Muscle of arm (tissue), 14 donors: ENCODE measurements at places on chromosomes 16 and 17. TPM values are rescaled to one million over a fixed set of nuclear protein-coding genes. Genes with fewer than 3 reads are reported as not detected.
A peak's percentile ranks its signal among the peaks of the same experiment; 100 is the strongest.

DNA sequence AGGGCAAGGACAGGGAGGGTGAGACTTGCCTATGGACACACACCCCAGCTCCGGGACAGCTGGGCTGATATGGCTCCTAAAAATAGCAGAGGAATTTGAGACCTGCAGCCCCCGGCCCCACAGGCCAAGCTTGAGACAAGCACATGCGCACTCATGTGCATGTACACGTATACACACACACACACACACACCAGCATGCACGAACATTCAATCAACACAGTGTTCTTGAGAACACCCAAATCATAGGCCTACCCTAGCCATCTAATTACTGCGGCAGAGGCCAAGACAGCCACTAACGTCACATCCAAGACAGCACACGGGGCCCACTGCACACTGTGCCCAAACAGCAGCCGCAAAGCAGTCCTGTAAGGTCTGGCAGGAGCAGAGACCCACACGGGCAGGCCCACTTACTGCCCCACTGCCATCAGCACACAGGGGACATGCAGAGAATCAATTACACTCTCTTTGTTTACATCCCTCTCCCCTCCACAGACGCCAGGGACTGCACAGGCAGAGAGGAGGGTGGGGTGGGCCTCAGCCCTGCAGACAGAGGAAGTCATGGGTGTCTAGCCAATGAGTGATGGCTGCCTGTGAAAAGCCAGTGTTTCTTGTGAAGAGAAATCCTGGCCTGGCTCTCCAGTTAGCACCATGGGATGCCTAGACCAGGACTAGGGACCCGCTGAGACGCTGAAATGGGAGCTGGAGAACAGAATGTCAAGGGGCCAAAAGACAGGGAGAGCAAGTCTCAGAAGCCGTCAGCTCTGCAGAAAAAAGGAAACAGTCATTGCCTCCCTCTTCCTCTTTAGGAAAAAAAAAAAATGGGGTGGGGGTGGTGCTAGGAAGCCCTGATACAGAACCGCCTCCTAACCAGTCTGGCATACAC lies 39.3 kb downstream of the MYO18A start:
- peak; percentile 71 for DNase-seq

- no peak for DNase-seq
These were observed 546.1 kb downstream of the MAF start for GRCh38 chr16:79054211-79054984.

Gene RPL19
- not detected for polyA plus RNA-seq

DNA sequence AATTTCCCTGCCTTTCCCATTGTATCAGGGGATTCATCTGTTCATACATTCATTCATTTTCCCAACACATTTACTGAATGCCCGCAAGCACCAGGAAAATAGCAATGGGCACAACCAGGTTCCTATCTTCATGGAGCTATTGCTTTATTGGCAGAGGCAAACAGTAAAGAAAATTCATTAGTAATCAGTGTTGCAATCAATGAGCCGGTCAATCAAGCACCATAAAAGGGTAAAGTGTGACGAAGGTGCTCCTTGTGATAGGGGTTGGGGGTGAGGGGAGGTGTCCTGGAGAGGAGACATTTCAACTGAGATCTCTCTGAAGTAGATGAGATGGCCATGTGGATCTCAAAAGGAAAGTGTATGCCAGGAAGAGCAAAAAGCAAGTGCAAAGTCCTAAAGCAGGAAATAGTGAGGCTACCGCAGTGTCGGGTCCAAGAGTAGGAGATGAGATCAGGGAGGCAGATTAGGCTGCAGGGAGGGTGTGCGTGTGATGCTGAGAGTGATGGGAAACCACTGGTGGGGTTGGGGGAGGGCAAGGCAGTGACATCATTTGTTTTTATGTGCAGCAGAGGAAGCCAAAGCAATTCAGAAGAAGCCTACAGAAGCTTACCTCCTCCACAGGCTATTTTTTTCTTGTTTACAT lies 28.4 kb downstream of the CDH13 start:
- DNase-seq, result no peak

Gene AIPL1
- polyA plus RNA-seq, result not detected

Gene CLEC19A
- 0.11 TPM for polyA plus RNA-seq

- no peak for DNase-seq
These were observed 18.9 kb upstream of the HYDIN start for GRCh38 chr16:71249399-71249798.

- DNase-seq, result no peak
These were observed 12.8 kb upstream of the ZNF23 start for GRCh38 chr16:71474864-71475263.

DNA sequence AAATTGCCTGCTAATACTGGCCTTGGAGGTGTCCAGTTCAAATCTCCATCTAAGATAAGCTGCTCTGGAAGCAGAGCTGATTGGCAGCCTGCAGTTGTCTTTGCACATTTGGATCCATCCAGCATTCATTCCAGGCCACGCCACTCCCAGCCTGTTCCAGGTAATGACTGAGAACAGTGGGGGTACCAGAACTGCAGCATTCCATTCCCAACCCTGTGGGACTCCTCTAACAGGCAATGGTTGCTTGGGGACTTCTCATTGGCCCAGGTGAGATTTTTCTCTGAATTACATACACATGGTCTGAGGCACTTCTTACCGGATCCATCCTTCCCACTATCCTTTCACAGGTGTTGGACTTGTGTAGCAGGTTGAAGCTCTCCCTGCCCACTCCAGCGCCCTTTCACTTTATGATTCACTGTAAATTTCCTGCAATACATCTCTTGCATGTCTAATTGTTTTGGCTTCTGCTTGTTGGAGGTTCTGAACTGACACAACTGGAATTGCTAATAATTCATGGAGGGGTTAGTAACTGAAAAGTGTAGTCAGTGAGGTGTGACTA lies 206.1 kb upstream of the ZFHX3 start:
- no peak for DNase-seq

DNA sequence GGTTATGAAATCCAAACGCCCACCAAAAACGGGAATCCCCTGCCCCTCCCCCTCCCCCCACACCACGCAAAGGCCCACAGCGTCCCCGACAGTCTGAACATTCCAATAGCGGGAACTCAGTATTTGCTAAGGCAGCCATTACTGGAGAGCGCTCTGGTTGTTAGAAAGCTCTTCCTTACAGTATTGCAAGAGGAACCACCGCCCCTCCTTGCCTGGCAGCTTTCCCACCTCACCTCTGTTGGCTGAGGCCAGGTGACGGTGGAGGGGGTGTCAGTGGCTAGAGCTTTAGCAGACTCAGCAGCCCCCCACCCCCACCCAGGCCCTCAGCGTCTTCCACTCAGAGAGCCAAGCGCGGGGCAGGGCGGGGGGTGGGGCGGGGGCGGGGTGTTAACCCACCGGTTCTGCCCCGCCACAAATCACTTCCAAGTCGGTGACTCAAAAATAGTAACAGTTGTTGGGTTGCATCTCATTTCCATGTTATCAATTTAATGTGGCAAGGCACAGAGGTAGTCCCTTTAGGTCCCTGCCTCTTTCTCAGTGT lies 2.2 kb upstream of the PLEKHH3 start:
- peak; percentile 38 for DNase-seq

GRCh38 chr17:39719563-39720355 lies 10.6 kb downstream of the MIEN1 start:
- DNase-seq, result no peak

Gene SOX9
- polyA plus RNA-seq, result 8.6 TPM

- no peak for DNase-seq
These were observed 7.1 kb downstream of the CHD9NB start for GRCh38 chr16:53045341-53046220.
